Fibroblast of lung (primary cell): ENCODE measurements at places on chromosomes 16 and 17. TPM values are rescaled to one million over a fixed set of nuclear protein-coding genes. Genes with fewer than 3 reads are reported as not detected.

The FZD2 gene
- 14.6 and 20.3 TPM in 2 replicates for total RNA-seq

GRCh38 chr16:50497592-50497991, 50.6 kb upstream of the NKD1 start:
- no peaks in the 10 kb centered on the region for H3K4me1 ChIP-seq
- H3K27me3 ChIP-seq: no peaks in the 10 kb centered on the region
- no peak for DNase-seq

The KRT33A gene
- total RNA-seq: not detected in 2 replicates

The PIRT gene
- not detected in 2 replicates for total RNA-seq

The CNGB1 gene
- not detected in 2 replicates for total RNA-seq

The SLC5A11 gene
- under 0.01 TPM in 1 of 2 replicates, not detected in the other for total RNA-seq

The ZNF200 gene
- total RNA-seq: 8.0 and 8.1 TPM in 2 replicates

DNA sequence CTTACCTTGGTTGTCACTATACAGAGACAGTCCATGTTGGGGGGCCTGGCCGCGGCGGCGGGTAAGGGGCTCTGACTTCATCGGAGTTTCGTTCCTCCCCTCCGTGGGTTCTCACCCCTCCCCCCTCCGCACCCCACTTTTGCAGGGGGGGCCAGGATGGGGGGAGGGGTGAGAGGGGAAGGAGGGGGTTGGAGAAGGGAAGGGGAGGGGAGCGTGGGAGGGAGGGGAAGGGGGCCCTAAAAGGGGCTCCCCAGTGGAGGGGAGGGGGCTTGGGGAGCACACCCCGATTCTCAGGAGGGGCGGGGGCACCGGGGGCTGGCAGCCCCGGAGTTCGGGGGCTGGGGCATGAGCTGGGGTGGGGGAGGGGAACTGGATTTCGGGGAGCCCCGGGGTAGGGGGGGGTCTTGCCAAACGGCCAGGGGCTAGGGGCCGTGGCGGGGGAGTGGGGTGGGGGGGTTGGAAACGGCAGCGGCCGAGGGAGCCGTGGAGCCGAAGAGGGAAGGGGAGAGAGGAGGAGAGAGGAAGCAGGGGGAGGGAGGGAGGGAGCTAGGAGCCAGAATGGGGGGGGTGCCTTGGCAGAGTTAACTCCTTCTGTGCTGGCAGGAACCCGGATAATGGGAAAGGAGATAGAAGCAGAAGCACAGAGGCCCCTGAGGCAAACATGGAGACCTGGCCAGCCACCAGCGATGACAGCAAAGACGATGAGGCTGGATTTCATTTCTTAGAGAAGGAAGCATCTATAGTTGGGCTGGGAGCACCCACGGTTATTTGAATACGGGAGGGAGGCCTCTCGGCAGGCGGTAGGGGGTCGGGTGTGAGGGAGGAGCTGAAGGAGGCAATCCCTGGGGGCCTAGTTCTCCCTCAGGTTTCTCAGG, 2.3 kb downstream of the DLG4 start:
- no peaks in the 10 kb centered on the region for H3K27me3 ChIP-seq
- H3K4me3 ChIP-seq: peak overlapping the region; percentile 58
- peaks cover 17% of the 10 kb centered on the region for H3K4me1 ChIP-seq
- peak; percentile 80 for DNase-seq

GRCh38 chr16:14013571-14014283, 57.4 kb upstream of the MRTFB start:
- peak overlapping the region; percentile 28 for H3K4me3 ChIP-seq
- peaks cover 28% of the 10 kb centered on the region for H3K4me1 ChIP-seq
- peak; percentile 99 for DNase-seq
- H3K27me3 ChIP-seq: peaks cover 3% of the 10 kb centered on the region

DNA sequence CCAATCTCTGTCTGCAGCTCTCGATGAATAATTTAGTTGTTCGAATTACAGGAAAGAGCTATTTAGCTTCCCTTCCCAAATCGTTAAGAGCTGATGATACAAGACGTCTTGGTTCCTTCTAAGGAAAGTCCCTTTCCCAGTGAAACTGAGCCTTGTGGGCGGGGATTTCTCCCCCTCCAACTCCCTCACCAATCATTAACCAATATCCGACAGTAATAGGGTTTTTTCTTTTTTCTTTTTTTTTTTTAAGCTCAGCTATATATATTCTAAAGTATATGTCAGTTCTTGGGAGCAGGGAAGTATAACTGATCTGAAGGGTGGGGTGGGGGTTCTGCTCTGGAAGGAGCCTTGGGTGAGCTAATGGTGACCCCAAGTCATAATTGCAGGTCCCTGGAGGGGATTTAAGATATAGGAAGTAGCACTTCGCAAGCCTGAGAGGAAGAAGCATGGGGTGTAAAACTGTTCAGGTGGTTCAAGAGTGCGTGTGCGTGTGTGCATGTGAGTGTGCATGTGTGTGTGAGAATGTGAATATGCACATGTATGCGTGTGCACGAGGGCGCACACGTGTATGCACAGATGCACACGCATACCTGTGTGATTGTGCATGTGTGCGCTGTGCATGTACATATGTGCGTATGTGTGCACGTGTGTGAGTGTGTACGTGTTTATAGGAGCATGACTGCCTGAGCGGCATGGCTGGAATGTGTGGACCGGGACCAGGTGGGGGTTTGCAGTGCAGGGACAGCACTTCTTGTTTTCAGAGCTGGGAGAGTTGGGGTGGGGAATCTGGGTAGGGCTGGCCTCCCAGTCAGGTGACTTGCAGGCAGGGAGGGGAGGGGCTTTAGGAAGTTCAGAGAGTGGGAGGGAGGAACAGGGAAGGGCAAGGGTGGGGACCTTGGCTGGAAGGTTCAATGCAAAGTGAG, 42.7 kb downstream of the SOCS3 start:
- peak overlapping the region; percentile 100 for H3K27ac ChIP-seq
- H3K27me3 ChIP-seq: no peaks in the 10 kb centered on the region
- H3K4me3 ChIP-seq: no peak overlapping the region
- DNase-seq: peak; percentile 48
- peaks cover 36% of the 10 kb centered on the region for H3K4me1 ChIP-seq

GRCh38 chr17:76700617-76701470, 9.9 kb downstream of the MXRA7 start:
- H3K27me3 ChIP-seq: no peaks in the 10 kb centered on the region
- H3K36me3 ChIP-seq: no peaks in the 10 kb centered on the region
- H3K27ac ChIP-seq: peak overlapping the region; percentile 83
- peak overlapping the region; percentile 40 for H3K4me3 ChIP-seq

DNA sequence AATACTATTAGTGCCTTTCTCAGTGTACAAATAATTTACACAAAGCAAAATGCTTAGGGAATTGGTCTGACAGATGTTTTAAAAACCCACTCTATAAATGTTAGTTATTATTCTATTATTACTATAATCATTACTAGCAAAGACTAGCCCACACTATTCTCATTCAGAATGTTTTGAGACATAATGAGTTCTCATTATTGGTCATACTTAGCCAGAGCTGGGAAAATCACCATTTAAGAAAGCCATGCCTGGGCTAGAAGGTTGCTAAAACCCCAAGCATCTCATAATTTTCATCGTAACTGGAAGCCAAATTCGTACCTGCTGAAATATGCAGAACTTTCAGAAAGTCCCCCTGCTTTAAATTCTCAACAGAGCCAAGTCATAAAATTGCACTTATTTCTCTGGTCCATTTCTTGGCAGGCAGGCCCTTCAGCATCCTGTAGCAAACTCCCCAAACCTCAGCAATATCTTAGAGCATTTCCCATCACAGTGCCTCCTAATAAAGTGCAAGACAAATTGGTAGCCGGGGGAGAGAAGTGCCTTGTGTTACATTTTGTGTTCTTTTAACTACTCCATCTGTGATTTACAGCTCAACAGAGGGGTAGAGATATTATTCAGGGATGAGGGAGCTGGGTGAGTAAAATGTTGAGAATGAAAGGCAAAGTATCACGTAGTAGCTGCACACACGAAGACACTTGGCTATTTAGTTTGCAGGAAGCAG, 79.8 kb upstream of the ADAMTS18 start:
- no peak for DNase-seq
- no peaks in the 10 kb centered on the region for H3K27me3 ChIP-seq
- no peaks in the 10 kb centered on the region for H3K4me1 ChIP-seq

The C16orf82 gene
- total RNA-seq: not detected in 2 replicates

The ZNF469 gene
- 1.3 and 1.5 TPM in 2 replicates for total RNA-seq

DNA sequence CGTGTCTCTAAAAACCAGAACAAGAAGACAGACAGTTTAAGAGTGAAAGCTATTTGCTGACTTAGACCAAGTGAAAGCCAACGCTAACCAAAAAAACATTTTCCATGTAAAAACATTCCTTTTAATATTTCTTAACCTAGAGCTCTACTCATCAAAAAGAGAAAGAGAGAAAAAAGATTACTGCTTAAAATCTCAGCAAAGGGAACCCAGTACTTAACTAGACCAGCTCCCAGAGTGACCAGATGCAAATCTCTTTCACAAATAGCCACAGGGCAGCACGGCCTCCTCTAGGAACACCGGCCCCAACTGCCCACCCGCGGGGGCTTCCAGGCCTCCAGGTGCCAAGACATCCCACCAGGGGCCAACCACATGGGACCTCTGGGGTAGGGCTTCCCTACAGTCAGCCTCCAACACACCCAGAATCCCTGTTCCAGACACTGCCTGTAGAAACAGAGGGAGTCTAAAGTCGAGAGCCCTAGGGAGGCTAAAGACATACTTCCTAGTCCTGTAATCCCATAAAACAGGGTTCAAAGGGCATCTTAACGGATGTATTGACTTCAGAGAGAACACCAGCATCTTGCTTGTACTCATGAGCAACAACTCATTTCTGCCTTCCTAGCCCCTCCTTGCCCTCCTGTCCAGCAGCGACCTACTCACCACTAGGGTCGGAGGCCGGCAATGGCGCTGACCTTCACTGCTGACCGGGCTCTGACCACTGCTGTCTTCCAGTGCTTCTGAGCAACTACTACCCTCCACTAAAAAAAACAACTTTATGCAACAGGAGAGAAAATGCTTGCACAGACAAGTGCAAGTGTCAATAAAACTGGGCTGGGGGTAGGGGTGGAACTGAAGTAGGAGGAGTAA, 21.3 kb downstream of the ZCCHC14 start:
- no peak overlapping the region for H3K4me3 ChIP-seq
- H3K27me3 ChIP-seq: no peaks in the 10 kb centered on the region
- H3K4me1 ChIP-seq: peaks cover 12% of the 10 kb centered on the region
- DNase-seq: no peak

The ABCC6 gene
- 2.1 and 6.3 TPM in 2 replicates for total RNA-seq

DNA sequence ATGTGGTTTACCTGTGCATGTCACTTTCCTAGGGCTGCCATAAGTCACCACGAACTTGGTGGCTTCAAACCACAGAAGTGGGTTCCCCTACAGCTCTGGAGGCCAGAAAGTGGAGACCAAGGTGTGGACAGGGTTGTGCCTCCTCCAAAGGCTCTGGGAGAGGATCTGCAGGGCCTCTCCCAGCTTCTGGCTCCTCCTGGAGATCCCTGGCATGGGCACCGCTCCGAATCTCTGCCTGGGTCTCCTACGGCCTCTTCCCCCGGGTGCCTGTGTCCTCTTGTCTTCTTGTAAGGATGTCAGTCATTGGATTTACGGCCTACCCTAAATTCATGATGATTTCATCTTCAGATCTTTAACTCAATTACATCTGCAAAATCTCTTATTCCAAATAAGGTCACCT, 2.5 kb upstream of the SRRM2 start:
- H3K27me3 ChIP-seq: no peaks in the 10 kb centered on the region
- H3K27ac ChIP-seq: no peak overlapping the region
- DNase-seq: no peak
- H3K36me3 ChIP-seq: no peaks in the 10 kb centered on the region

The STARD3 gene
- total RNA-seq: 28.0 and 31.7 TPM in 2 replicates

DNA sequence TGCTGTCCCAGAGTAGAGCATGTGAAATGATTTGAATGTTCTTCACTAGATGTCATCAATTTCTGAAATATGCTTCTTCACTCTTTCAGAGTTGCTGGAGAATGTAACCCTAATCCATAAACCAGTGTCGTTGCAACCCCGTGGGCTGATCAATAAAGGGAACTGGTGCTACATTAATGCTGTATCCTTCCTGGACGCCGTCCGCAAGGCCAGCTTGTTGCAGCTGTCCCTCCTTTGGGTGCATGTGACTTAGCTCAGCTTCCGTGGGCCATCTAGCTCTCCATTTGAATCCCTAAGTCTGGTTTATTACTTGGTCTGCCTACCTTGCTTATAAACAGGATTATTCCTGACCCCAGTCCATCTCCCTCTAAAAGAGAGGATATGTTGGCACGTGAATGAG, 58.8 kb downstream of the USP10 start:
- H3K4me1 ChIP-seq: peaks cover 8% of the 10 kb centered on the region
- H3K27me3 ChIP-seq: no peaks in the 10 kb centered on the region
- H3K27ac ChIP-seq: peak overlapping the region; percentile 43
- no peak overlapping the region for H3K4me3 ChIP-seq
- no peak for DNase-seq
- peaks cover 4% of the 10 kb centered on the region for H3K36me3 ChIP-seq

- H3K27me3 ChIP-seq: peaks cover 6% of the 10 kb centered on the region
- no peak overlapping the region for H3K4me3 ChIP-seq
- no peaks in the 10 kb centered on the region for H3K36me3 ChIP-seq
- no peak overlapping the region for H3K27ac ChIP-seq
- DNase-seq: no peak
Observed at GRCh38 chr16:87924041-87924810, 12.1 kb downstream of the CA5A start.

DNA sequence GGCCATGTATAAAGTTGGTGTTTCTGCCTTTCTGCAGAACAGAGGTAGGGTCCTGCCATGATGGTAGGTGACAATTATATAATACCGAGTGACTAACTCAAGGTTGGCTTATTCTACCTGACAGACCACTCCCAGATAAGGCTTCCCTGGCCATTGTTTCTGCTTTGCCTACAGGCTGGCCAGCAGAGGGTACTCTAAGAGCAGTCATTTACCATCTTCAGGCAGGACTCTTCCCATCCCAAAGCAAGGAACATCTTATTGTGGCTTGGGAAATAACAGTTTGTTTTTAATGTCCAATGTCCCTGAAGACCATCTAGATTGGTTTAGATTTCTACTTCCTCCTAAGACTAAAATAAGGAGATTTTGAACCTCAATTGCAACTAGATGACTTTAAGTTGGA, 74.1 kb downstream of the SNX11 start:
- no peaks in the 10 kb centered on the region for H3K4me1 ChIP-seq
- H3K27me3 ChIP-seq: peaks cover 33% of the 10 kb centered on the region
- no peak overlapping the region for H3K27ac ChIP-seq

GRCh38 chr16:51416926-51417325, 265.9 kb upstream of the SALL1 start:
- DNase-seq: peak; percentile 55
- no peaks in the 10 kb centered on the region for H3K27me3 ChIP-seq
- H3K36me3 ChIP-seq: no peaks in the 10 kb centered on the region
- H3K27ac ChIP-seq: no peak overlapping the region

The KSR1 gene
- total RNA-seq: 7.4 and 10.1 TPM in 2 replicates

- no peaks in the 10 kb centered on the region for H3K36me3 ChIP-seq
- H3K4me3 ChIP-seq: no peak overlapping the region
- no peaks in the 10 kb centered on the region for H3K27me3 ChIP-seq
- DNase-seq: no peak
Observed at GRCh38 chr17:33615861-33616260, 322.8 kb upstream of the ASIC2 start.
